ENCODE measurements at places on chromosomes 6 and 20.

DNA sequence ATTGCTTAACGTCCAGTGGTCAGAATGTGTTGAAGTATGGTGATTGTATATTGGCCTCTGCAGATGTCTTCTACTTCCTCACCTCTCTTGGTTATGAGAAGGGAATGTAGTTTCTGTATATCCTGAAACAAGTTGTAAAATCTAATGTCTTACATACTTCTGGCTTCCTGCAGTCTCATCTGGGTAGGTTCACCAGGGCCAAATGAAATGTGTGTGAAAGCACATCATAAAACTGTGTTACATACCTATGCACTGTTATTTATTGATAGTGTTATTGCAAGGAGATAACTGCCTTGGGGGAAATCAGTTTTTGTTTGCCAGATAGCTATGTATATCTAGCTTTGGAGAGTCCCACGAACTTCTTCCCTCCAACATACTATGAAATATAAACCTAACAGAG is 35.7 kb upstream of the PLCG1 start:
- DNase-seq: no peak

DNA sequence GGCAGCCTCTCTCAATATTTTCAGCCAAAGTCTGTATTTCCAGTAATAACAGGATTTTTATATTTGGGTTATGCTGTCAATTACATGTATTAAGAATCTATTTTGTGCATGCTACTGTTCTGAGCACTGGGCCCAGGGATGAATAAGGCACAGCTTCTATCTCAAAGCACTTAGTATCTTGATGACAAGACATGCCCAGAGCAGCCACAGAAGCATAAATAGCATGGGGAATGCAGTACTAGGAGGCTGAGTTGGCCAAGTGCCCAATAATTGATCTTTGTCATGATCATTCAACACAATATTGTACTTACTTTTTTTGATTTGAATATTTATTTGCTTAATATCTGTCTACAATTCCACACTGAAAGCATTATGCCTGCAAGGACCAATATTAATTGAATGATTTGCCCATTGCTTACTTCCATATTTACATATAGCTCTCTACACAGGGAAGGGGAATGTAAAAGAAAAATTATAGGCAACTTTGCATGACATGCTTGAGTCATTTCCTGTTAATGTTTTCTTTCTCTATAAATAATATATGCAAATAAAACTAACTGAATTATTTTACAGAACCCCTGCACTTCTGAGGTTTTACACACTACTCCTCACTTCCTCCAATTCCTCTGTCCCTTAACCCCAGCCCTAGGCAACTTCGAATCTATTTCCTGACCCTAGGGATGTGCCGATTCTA is 298.9 kb upstream of the BMP2 start:
- DNase-seq: no peak

GRCh38 chr20:21685981-21686380 is 19.5 kb upstream of the PAX1 start:
- no peak for DNase-seq

GRCh38 chr20:39699166-39699725 is 737.1 kb downstream of the DHX35 start:
- DNase-seq: no peak

DNA sequence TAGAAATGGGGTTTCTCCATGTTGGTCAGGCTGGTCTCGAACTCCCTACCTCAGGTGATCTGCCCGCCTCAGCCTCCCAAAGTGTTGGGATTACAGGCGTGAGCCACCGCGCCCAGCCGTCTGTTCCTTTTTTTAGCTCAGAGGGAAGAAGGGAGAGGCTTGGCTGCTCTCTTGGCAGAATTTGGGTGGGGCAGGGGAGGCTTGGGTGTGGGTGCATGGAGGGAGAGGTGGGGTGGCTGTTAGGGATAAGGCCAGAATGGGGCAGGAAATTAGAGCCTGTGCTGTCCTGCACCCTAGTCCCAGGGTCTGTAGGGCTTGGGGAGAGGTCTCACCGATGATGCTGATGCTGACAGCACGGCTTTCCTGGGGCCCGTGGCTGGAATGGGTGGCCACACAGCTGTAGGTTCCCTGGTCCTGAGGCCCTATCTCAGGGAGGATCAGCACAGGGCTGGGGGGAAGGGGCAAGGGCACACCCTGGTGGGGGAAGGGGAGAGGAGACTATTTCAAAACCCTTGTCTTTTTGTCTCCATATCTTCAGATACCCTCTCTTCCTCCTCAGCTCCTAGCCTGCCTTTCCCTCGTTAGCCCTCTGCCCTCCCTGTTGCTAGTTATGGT is 2.0 kb downstream of the AGER start:
- DNase-seq: no peak

DNA sequence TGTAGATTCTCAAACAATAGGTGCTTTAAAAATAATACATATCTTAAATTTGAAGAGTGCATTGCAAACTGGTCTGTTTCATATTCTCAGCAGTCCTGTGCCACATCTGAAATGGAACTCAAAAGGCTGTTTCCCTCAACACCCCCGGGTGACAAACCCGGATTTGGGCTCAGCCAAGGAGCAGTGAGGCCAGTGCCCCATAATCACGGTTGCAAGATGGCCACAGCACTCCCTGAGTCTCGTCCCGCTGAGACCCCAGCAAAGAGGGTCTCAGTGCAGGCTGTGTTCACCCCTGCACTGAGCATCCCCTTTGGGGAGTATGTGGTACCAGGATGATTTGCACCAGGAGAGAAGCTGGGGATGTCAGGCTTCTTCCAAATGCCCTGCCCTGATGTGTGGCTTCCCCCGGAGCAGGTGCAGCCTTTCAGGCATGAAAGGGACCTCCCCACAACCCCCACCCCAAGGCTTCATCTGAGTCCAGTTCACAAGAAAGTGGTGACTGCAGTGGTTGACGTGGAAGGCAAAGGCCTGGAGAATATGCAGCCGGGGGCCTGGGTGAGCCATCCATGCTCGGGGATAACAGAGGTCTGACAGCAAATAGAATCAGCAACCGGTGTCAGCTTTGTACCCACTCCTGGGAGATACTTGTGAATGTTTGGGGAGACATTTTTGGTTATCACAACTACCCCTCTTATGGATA is 202.9 kb downstream of the SYNDIG1 start:
- DNase-seq: no peak

- no peak for DNase-seq
These were observed 13.8 kb upstream of the SDHAF4 start for GRCh38 chr6:70552974-70553373.

DNA sequence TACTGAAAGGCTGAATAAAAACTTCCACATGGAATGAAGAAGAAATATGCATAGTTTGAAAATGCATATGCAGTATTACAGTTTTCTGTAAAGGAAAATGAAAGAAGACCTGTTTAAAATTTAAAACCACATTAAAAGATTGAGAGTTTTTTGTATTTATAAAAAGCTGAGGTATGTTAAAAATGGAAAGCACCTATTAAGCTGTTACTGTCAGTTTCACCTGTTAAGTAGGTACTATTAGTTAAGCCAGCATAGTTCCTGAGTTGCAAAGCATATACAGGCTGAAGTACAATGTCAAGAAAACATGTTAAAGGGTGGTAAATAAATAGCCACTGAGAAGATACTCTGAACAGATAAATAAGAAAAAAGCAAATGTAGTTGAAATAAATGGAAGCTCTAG is 69.9 kb downstream of the ATXN1 start:
- no peak for DNase-seq

GRCh38 chr20:43969028-43969447 is 54.4 kb downstream of the TOX2 start:
- no peak for DNase-seq

DNA sequence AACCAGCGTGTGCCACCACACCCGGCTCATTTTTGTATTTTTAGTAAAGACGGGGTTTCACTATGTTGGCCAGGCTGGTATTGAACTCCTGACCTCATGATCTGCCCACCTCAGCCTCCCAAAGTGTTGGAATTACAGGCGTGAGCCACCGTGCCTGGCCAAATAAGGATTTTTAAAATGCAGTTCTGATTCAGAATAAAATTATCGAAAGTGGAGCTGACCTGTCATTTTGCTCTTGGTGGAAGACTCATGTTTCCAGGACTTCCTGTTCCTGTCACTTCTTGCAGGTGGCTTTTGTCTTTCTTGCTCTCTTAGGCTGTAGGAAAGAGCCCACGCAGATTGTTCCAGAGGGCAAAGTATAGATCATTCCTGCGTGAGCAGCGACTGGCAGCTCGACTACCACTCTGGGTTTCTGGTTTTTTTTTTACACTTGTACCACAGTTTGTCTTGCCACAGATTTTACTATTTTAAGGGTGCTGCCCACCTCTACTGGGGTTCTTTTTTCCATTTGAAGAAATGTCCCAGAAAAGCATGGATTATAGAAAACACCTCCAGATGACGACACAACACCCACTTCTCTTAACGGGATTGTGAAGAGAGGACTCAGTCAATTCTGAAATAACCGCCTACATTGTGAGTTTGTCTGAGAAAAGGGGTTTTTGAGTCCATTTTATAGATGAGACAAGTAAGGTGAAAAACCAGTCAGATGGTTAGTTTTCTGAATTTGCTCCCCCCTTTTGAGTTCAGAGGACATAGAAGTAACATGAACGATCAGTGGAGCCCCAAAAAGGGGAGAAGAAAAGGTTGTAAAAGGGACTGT is 7.5 kb downstream of the JARID2 start:
- DNase-seq: no peak

DNA sequence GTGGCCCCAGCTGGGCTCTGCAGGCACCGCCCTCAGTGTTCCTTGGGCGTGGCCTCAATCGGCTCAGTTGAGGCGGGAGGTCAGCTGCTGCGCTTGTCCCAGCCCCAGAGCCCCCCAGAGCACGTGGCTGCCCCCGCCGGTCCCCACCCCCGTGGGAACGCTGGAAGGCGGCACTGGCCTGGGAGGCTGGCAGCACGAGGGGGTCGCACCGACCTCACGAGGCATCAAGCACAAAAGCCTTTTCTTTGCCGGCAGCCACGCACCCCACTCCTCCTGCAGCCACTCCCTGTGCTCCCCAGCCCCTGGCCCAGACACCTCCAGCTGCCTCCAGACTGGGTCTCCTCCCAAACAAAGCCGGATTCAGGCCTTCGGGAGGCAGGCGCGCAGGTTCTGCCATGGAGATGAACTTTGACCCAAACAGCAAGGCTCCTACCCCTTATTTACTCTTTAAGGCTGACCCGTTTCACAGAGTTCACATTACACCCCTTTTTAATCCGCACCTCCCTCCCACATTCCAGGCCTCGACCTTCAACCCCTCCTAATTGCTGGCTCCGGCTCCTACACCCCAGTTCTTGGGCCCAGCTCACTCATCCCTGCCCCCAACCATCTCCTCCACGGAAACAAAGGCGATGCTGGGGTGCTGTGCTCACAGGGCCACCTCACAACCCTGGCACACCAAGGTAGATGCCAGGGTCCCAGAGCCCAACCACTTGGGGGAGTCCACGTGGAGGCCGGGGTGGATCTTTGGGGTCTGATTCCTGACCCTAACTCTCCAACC is 111.7 kb downstream of the NOL4L start:
- DNase-seq: no peak

DNA sequence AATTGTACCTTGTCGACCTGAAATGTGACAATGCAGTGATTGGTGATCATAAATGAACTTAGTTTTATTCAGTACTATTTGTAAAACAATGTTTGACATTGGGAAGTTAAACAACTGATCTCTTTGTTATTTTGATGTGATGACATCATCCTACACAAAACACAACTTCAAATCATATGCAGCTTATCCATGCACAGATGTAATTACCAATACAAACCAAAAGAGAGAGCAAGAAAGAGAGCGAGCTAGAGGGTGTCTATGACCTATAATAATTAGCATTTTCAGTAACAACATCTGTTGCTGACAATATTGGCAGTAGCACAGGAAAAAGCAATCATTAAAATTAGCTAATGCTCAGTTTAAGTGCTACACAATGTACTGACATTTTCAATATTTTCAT is 320.9 kb downstream of the UTRN start:
- DNase-seq: no peak

- DNase-seq: peak; percentile 11
These were observed 92.7 kb upstream of the SIRPA start for GRCh38 chr20:1802385-1803060.

- no peak for DNase-seq
These were observed 904 bp downstream of the B3GALT4 start for GRCh38 chr6:33277663-33278391.

GRCh38 chr6:134161041-134161440 is 108.6 kb upstream of the SLC2A12 start:
- no peak for DNase-seq

- no peak for DNase-seq
These were observed 49.2 kb downstream of the EIF2S2 start for GRCh38 chr20:34062570-34063482.

GRCh38 chr20:50055524-50056083 is 57.3 kb downstream of the UBE2V1 start:
- DNase-seq: no peak

- no peak for DNase-seq
These were observed 70.6 kb downstream of the MRPL14 start for GRCh38 chr6:44056392-44057237.

DNA sequence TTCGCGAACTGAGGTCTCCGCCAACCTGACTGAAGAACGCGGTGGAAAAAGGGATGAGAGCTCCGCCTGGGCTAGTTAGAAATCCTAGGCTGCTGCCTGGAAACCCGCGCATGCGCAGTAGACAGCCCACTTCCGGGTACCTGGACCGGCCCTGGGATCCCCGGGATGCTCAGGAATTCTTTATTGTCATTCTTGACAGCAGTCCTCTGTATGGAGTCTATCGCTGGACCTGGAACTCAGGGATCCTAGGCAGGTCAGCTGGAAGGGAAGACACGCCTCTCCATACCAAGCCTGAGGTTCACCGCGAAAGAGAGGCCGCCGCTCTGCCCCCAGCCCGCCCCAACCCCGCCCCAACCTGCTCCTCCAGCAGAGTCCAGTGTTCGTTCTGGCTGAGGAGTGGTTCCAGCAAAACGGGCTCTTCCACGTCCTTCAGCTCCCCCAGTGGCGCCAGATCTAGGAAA is 1379.2 kb upstream of the DEFB115 start:
- no peak for DNase-seq

GRCh38 chr6:93437491-93437890 is 18.1 kb upstream of the EPHA7 start:
- no peak for DNase-seq

DNA sequence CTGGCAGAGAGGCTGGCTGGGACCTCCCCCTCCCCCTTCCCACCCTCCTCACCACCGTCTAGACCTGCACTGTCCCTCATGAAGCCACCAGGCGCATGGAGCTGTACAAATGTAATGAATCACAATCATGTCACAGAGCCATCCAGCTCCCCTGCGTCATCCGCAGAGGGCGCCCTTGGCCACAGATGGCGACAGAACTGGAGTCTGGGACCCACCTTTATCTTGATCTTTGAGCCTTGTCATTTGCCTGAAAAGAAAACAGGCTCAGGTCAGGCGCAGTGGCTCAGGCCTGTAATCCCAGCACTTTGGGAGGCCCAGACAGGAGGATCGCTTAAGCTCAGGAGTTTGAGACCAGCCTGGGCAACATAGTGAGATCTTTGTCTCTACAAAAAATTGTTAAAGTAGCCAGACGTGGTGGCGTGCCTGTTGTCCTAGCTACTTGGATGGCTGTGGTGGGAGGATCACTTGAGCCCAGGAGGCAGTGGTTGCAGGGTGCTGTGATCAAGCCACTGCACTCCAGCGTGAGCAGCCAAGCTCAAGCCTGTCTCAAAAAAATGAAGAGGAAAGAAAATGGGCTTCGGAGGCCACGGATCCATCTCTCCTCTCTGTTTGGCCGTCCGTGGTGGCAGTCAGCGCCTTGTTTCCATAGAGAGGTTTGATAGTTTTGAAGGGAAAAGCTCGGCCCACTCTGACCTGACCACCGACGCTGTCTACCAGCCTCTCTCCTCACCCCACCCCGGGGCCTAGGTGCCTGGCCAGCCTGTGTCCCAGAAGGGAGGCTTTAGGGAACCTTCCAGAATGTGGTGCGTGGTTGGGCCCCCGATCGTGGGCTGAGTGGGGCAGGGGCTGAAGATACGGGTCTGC is 6.2 kb downstream of the COL9A3 start:
- DNase-seq: peak; percentile 64

Measured in NCI-H1436 (cell line).